Purkinje cell (primary cell): ENCODE measurements at places on chromosomes 1 and 21. TPM values are rescaled to one million over a fixed set of nuclear protein-coding genes. Genes with fewer than 3 reads are reported as not detected.

ADAMTS5 gene
- 0.15 and 1.0 TPM in 2 replicates for polyA plus RNA-seq

CSF3R gene
- polyA plus RNA-seq = not detected in 2 replicates

LACTBL1 gene
- not detected in 2 replicates for polyA plus RNA-seq

AMPD1 gene
- polyA plus RNA-seq = not detected in 2 replicates

UBL4B gene
- not detected in 2 replicates for polyA plus RNA-seq

NEGR1 gene
- 19.2 and 22.6 TPM in 2 replicates for polyA plus RNA-seq

CORT gene
- polyA plus RNA-seq = 2.8 TPM in 1 of 2 replicates, not detected in the other

ALX3 gene
- polyA plus RNA-seq = not detected in 2 replicates

BNIPL gene
- 0.26 and 0.60 TPM in 2 replicates for polyA plus RNA-seq

GIPC2 gene
- polyA plus RNA-seq = 4.9 and 16.5 TPM in 2 replicates

SLC2A5 gene
- 1.9 and 4.4 TPM in 2 replicates for polyA plus RNA-seq

PWP2 gene
- polyA plus RNA-seq = 1.7 and 2.3 TPM in 2 replicates

ARHGAP30 gene
- polyA plus RNA-seq = 0.11 TPM in 1 of 2 replicates, not detected in the other

PRR9 gene
- not detected in 2 replicates for polyA plus RNA-seq

RNU1-3 gene
- polyA plus RNA-seq = not detected in 2 replicates

KRTAP19-3 gene
- polyA plus RNA-seq = not detected in 2 replicates

LCE6A gene
- polyA plus RNA-seq = not detected in 2 replicates

OPTC gene
- not detected in 2 replicates for polyA plus RNA-seq

FCRL2 gene
- not detected in 2 replicates for polyA plus RNA-seq

FCRL5 gene
- polyA plus RNA-seq = not detected in 2 replicates

CD1E gene
- not detected in 2 replicates for polyA plus RNA-seq

ACOT11 gene
- 0.85 and 0.95 TPM in 2 replicates for polyA plus RNA-seq

CFH gene
- 0.17 and 0.44 TPM in 2 replicates for polyA plus RNA-seq

CD53 gene
- polyA plus RNA-seq = not detected in 2 replicates

INSRR gene
- not detected in 2 replicates for polyA plus RNA-seq

GPR153 gene
- not detected in 2 replicates for polyA plus RNA-seq

FCGR3A gene
- polyA plus RNA-seq = 0.73 and 1.3 TPM in 2 replicates

IFNLR1 gene
- polyA plus RNA-seq = not detected in 2 replicates

NPHS2 gene
- polyA plus RNA-seq = not detected in 2 replicates

CHTOP gene
- polyA plus RNA-seq = 26.9 and 28.4 TPM in 2 replicates

PDE9A gene
- polyA plus RNA-seq = 73.8 and 97.9 TPM in 2 replicates

PLA2G4A gene
- polyA plus RNA-seq = 0.48 TPM in 1 of 2 replicates, not detected in the other

RGS8 gene
- polyA plus RNA-seq = 253 and 310 TPM in 2 replicates

KPRP gene
- polyA plus RNA-seq = not detected in 2 replicates

DMBX1 gene
- polyA plus RNA-seq = not detected in 2 replicates

GRIK3 gene
- 0.32 and 2.2 TPM in 2 replicates for polyA plus RNA-seq

G0S2 gene
- polyA plus RNA-seq = 1.0 TPM in 1 of 2 replicates, not detected in the other

E2F2 gene
- polyA plus RNA-seq = not detected in 2 replicates

IL19 gene
- polyA plus RNA-seq = not detected in 2 replicates

SLC22A15 gene
- polyA plus RNA-seq = 13.1 and 16.7 TPM in 2 replicates

HAO2 gene
- polyA plus RNA-seq = not detected in 2 replicates

PDZK1 gene
- 5.2 and 14.3 TPM in 2 replicates for polyA plus RNA-seq

PEAR1 gene
- 0.08 TPM in 1 of 2 replicates, not detected in the other for polyA plus RNA-seq

NUDT4B gene
- polyA plus RNA-seq = not detected in 2 replicates

RNF223 gene
- not detected in 2 replicates for polyA plus RNA-seq

CBS gene
- polyA plus RNA-seq = 1.8 and 2.6 TPM in 2 replicates

ANKRD65 gene
- 0.24 TPM in 1 of 2 replicates, not detected in the other for polyA plus RNA-seq

FAM151A gene
- polyA plus RNA-seq = not detected in 2 replicates

TMPRSS15 gene
- polyA plus RNA-seq = not detected in 2 replicates

ETV3L gene
- not detected in 2 replicates for polyA plus RNA-seq

SPRR2G gene
- polyA plus RNA-seq = not detected in 2 replicates

TPTE gene
- not detected in 2 replicates for polyA plus RNA-seq

CTBS gene
- polyA plus RNA-seq = 4.1 and 7.0 TPM in 2 replicates
